Left ventricle myocardium inferior (tissue), 1 donor: ENCODE measurements at places on chromosomes 4 and X. TPM values are rescaled to one million over a fixed set of nuclear protein-coding genes. Genes with fewer than 3 reads are reported as not detected.

Gene TIGD4
- 0.22 TPM for total RNA-seq

DNA sequence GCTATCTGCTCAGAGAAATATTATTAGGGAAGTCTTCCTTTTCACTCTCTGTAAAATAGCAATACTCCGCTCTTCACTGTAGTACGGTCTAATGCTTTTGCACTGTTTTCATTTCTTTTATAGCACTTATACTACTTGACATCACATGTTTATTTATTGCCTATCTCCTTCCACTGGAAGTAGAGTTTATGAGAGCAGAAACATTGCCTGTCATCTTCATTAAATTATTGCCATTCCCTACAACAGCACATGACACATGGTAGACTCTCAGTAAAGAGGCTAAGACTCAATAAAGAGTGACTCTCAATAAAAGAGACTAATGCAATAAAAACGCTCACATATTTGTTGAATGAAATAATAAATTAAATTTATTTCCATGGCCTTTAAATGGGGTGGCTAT, 241.3 kb upstream of the MAGEC2 start:
- DNase-seq = no peak

Gene AP1S2
- 143 TPM for total RNA-seq

Gene IL2
- not detected for total RNA-seq

DNA sequence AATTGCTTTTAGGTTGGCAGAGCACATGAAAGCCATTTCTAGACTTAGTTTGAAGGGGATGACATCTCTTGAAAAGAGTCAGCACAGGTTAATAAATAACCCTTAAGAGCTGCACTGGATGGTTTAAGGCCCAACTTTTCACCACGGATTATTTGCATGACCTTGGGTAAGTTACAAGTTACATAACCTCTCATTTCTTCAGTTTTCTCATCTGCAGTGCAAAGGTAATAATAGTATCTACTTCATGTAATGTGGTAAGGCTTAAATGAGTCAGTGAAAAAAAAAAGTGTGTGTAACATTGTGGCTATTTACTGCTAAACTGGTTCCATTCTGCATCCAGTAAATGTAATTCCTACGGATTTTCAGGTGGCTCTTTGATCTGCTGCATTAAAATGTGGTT, 715.8 kb downstream of the CCSER1 start:
- no peak for DNase-seq

GRCh38 chr4:125836597-125837195, 521.9 kb downstream of the FAT4 start:
- DNase-seq = no peak

GRCh38 chr4:114132830-114133229, 153.4 kb upstream of the ARSJ start:
- DNase-seq = no peak

- no peak for DNase-seq
Observed at GRCh38 chr4:118353534-118354030, 779 bp upstream of the PRSS12 start.

DNA sequence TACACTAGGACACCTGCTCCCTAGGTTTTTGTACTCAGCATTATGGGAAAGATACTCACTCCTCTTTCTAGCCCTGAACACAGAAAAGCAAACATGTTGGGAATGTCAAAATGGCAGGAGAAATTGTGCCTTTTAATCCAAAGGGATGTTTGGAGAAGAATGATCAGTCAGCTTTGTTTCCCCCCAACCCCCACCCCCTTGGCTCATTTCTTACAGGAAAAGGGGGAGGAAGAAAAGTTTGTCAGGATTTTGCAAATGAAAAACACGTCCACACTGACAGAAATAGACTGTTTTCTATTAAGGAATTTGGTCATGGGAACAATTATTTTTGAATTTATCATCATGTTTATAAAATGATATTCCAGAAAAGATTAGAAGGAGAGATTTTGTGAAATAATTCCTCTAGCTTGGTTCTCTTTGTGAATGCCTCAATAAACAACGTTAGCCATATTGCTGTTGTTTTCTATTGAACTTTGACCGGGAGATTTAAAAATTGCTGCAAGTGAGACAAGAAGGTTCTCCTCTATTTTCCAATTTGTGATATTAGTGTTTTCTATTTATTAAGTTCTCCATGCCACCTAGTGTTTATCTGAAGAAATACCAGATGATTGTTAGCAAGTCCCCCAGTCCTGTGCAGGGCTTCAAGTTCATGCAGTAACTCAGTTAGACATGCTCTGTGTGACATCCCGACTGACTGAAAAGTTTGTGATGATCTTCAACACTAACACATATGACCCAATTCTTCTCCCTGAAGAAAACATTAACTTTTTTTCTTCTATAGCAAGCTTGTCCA, 31.3 kb upstream of the TFDP3 start:
- no peak for DNase-seq

- no peak for DNase-seq
Observed at GRCh38 chrX:139094671-139095592, 383.4 kb upstream of the FGF13 start.

DNA sequence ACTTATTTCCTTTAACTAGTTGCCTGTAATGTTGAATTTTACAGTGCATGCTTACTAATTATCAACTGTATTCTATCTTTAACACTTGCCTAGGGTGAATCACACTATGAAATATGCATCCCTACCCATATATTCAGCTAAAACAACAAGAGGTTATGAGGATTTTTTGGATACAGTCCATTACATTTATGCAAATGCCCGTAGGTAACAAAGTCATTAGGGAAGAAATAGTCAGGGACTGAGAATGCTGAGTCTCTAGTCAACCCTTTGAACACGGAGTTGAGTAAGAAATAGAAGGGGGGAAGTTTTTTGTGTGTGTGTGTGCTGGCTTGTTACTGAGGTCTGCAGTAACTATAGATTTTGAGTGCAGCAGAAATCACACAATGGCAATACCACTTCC, 26.1 kb upstream of the CBLL2 start:
- no peak for DNase-seq

- no peak for DNase-seq
Observed at GRCh38 chrX:48834383-48834709, 1.1 kb downstream of the PCSK1N start.

- DNase-seq = no peak
Observed at GRCh38 chr4:5980436-5981155, 37.6 kb downstream of the C4orf50 start.

- DNase-seq = no peak
Observed at GRCh38 chrX:44494357-44494756, 48.3 kb downstream of the FUNDC1 start.

- DNase-seq = no peak
Observed at GRCh38 chrX:22666441-22666840, 333.3 kb upstream of the DDX53 start.

DNA sequence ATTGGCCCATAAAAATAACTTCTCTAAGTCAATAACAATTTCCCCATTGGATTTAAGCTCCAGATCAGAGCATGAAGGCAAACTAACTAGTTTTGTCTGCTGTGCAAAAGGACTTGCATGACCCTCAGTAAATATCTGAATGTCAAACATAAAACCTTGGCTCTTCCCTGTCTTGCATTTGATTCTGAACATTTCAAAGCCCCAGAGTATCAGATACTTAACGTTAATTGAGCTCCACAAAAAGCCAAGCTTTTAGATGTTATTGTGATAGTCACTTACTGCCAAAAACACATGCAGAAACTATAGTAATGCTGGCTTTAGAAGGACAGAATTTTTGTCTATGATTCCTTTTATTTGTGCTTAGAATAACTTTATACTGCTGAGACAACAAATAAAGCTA, 664.2 kb downstream of the ADGRL3 start:
- DNase-seq = no peak

GRCh38 chr4:94175553-94176261, 32.0 kb upstream of the SMARCAD1 start:
- DNase-seq = no peak

DNA sequence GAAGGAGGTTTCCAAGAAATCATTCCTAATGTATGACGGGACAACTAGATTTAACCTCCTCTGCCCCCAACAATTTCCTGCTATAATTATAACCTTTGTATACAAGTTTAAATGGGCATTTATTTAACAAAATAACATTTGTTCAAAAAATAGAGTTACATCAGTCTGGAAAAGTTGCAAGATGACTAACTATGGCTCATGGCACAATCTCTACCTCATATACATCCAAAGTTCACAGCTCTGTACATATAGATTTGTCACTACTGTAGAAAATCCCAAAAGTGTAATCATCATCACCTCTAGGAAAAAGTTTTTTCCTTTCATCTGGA, 3.8 kb upstream of the RPS6KA3 start:
- no peak for DNase-seq

Gene FAM53A
- 0.71 TPM for total RNA-seq

Gene HAND2
- 117 TPM for total RNA-seq

DNA sequence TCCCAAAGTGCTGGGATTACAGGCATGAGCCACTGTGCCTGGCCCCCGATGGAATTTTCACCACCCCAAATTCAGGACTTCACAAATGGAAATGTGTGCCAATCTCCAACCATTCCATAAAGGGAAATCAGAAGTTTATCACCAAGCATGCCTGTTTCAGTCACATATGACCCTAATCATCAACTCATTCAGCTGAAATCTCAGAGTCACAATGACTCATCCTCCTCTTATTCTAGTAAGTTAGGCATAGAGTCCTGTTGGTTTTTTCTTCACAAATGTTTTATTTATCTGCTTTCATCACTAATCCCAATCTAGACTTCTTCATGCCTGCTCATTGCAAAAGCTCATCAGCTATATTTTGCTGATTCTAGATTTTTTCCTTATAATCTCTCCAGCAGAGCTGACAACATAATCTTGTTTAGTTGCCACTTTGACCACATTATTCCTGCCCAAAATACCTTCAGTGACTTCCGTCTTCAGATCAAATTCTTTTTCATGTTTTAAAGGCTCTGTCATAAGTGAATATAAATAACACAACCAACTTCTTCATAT, 83.3 kb downstream of the SLC7A11 start:
- DNase-seq = no peak

DNA sequence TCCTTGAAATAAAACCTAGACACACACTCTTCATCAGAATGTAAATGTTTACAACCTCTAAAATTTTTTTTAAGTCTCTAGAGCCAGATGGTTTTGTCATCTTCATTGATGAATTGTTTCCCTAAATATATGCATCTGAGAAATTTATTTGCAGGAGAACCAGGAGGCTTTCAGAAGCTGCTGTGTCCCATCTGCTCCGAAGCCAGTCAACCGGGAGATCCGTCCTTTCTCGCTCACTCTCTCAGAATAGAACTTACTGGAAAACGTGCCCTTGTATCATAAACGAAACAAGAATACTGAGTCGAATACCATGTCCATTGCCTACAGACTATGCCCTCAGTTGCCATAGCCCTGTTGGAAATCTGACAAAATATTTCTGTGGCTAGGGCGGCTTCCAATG, 103.5 kb downstream of the SLC34A2 start:
- no peak for DNase-seq

Gene TMEM144
- total RNA-seq = 11.4 TPM

GRCh38 chrX:22206781-22207180, 65.9 kb upstream of the CBLL2 start:
- no peak for DNase-seq

DNA sequence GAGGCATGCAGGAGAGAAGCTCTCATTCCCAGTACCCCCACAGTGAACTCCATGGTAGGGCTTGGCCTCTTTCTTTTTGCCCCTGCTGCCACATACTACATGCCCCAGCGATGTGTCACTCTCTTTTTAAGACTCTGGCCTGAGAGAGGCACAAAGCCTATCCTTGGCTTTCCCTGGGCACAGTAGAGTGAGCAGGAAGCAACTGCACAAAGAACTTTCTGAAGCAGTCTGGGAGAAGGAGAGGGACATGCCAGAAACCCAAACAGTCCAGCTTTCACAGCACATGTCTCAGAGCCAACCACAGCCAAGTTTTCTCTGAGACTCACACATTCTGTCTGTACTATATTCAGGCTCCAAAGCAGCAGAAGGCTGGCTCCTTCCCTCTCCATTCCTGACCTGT, 7.9 kb upstream of the NALF2 start:
- DNase-seq = no peak

- DNase-seq = no peak
Observed at GRCh38 chrX:12950851-12951594, 23.9 kb upstream of the TMSB4X start.

DNA sequence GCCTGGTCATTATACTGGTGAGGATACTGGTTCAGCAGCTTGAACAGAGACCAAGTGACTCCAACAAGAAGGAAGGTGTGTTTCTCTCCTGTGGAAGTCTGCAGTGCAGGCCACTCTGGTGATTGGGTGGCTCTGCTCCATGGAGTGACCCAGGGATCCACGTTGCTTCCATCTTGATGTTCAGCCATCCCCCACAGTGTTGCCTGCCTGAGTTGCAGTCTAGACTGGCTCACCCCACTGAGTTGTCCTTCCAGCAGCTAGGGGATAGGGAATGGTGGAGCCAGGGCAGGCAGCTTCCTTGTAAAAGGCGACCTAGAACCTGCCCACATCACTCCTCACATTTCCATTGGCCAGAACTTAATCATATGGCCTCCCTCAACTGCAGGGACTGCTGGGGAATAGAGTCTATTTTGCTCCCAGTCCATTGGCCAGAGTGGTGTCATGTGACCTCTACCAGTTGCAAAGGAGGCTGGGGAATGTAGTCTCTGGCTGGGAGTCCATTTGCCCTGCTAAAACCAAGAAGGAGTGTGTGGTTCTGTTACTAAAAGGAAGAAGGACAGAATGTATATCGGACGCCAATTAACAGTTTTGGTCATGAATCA, 8.0 kb downstream of the MAN2B2 start:
- DNase-seq = no peak

DNA sequence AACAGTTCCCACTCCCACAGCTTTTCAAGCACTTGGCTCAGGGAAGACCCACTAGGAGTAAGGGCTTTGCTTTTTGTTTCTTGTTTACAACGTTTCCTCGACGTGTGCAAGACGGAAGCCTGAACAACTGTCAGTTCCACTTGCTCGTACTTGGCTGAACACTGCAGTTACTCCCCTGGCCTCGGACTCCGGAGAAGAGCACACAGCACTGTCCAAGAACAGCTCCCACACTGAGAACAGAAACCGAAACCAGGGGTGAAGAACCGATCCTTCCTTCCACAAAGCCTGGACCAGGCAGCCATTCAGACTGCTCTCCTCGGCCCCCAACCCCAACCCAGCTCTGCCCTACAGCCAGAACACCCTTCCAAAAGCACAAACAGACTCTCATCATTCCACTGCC, 25.5 kb downstream of the IRF2 start:
- DNase-seq = peak; percentile 52

DNA sequence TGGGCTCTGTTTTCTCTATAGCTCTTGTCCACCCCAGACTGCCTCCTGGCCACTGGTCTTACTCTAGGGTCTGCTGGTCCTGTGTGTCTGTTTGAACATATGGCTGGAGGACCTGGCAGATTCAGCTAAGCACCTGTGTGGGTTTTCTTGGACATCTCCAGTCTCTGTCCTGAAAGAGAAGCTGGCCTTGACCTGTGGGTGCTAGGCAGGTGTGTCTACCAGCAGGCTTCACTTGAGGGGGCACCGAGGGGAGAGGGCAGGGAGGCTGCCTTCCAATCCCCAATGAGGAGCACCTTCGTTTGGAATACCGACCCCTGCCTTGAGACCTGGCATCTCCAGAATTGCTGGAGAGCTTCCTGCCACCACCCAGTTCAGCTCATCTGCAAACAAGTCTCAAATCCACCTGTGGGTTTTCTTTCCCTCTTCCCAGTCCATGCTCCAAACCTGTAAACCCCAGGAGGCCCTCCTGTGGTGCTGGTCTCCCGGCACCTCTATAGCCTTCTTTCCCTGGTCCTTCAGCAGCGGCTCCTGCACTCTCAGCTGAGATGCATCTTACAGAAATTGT, 45.2 kb downstream of the HTRA3 start:
- DNase-seq = no peak

GRCh38 chr4:69524706-69525105, 29.0 kb upstream of the UGT2B4 start:
- no peak for DNase-seq

- DNase-seq = no peak
Observed at GRCh38 chr4:95535180-95535579, 13.6 kb downstream of the UNC5C start.
